ENCODE measurements at places on chromosomes 5 and 9. TPM values are rescaled to one million over a fixed set of nuclear protein-coding genes. Genes with fewer than 3 reads are reported as not detected.

The RUFY1 gene
- 32.9 TPM for total RNA-seq

The CCNO gene
- total RNA-seq, result 12.1 TPM

The OR1J2 gene
- not detected for total RNA-seq

The CCDC69 gene
- 4.3 TPM for total RNA-seq

The ZNF483 gene
- 5.0 TPM for total RNA-seq

The ARID3C gene
- total RNA-seq, result 0.42 TPM

The CNTNAP3 gene
- 14.8 TPM for total RNA-seq

The TMEM252 gene
- not detected for total RNA-seq

The MLLT3 gene
- total RNA-seq, result 4.3 TPM

The LHX6 gene
- 4.1 TPM for total RNA-seq

The C1QTNF3 gene
- total RNA-seq, result 2.6 TPM

The FAM240B gene
- not detected for total RNA-seq

The FAM193B gene
- 54.0 TPM for total RNA-seq

The NUP188 gene
- total RNA-seq, result 115 TPM

The NR2F1 gene
- 51.2 TPM for total RNA-seq

The PCDHA6 gene
- total RNA-seq, result not detected

The ALDH1A1 gene
- 0.44 TPM for total RNA-seq

The OR13J1 gene
- not detected for total RNA-seq

The HTR4 gene
- not detected for total RNA-seq

The FGD3 gene
- total RNA-seq, result 3.3 TPM

The GLDC gene
- 4.9 TPM for total RNA-seq

The SH3RF2 gene
- total RNA-seq, result 14.3 TPM

The GOLGA2 gene
- total RNA-seq, result 67.0 TPM

The STC2 gene
- total RNA-seq, result 97.3 TPM

The CMYA5 gene
- 0.22 TPM for total RNA-seq

The MSX2 gene
- 11.3 TPM for total RNA-seq

The SOHLH1 gene
- not detected for total RNA-seq

The TMEM215 gene
- total RNA-seq, result not detected

Data from HCT116 (cell line).